ENCODE measurements at places on chromosomes 5 and 9.

GRCh38 chr9:13427587-13427986, 148.1 kb upstream of the MPDZ start:
- no peak for DNase-seq

- DNase-seq, result no peak
Measured at GRCh38 chr5:133639850-133640528, 27.6 kb upstream of the FSTL4 start.

- DNase-seq, result no peak
Measured at GRCh38 chr9:127112056-127112455, 10.4 kb downstream of the ANGPTL2 start.

GRCh38 chr9:38063363-38063707, 5.7 kb downstream of the SHB start:
- no peak for DNase-seq

DNA sequence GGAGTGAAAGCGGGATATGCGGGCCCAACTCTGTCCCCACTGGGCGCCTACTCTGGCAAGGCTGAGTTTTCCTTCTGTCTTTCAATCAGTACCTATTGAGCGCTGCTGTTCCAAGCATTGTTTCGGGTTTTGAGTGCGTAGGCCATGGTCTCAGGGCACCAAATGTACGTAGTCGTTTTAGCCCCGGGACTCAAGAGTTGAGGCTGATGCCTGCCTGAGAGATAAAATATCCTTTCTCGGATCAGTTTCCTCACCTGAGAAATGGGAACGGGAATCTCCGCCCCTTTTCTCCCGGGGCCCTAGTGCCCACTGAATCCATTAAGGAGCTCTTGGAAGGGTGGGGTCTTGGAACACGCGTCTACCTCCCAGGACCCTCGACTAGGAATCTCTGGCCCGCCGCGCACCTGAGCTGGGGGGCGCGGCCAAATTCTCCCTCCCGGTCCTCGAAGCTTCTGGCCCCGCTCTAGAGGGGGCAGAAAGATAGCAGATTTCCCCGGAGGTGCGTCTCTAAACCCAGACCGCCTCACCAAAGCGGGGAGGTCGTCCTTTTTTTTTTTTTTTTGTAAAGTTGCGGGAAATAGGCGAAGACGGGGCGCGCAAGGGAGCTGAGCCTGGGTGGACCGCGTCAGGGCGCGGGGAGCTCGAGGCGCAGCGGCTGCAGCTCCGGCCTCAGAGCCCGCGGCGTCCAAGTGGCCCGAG, 494 bp upstream of the CXXC5 start:
- no peak for DNase-seq

All from cortex of kidney (tissue), 1 donor.